Amniotic epithelial cell (primary cell): ENCODE measurements at places on chromosomes 3 and 15.

DNA sequence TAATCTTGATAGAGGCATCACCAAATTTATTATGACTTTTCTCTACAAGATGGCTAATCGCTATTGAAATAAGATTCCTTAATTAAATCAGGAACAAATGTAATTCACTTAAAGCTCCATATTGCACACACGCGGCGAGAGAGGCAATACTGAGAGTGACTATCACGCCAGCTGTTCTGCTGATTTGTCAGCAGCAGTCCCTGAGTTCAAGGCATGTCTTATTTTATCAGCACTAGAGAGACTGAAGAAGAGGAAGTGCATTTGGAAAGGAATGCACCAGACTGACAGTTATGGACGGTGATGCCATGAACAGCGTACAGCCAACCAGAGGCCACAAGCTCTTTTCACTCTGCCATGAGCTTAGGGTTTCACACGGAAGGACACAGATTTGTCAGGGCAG, 83.6 kb upstream of the SLCO3A1 start:
- no peak for DNase-seq

DNA sequence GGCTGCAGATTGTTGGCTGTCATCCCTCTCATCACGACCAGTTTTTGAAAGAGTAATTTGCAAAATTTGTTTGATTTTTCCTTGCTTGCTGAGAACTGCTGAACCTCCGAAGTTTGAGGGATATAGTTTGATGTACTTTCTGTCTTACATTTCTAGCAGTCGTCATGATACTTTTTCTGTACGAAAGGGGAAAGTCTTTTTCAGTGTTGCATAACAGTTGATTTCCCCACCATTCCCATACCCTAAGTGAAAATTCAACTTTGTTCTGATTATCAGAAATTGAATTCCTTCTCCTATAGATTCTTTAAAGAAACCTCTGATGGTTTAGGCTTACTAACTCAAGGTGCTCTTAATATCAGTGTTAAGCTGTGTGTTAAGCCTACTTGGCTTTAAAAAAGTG, 1.6 kb downstream of the PDE8A start:
- DNase-seq = no peak

DNA sequence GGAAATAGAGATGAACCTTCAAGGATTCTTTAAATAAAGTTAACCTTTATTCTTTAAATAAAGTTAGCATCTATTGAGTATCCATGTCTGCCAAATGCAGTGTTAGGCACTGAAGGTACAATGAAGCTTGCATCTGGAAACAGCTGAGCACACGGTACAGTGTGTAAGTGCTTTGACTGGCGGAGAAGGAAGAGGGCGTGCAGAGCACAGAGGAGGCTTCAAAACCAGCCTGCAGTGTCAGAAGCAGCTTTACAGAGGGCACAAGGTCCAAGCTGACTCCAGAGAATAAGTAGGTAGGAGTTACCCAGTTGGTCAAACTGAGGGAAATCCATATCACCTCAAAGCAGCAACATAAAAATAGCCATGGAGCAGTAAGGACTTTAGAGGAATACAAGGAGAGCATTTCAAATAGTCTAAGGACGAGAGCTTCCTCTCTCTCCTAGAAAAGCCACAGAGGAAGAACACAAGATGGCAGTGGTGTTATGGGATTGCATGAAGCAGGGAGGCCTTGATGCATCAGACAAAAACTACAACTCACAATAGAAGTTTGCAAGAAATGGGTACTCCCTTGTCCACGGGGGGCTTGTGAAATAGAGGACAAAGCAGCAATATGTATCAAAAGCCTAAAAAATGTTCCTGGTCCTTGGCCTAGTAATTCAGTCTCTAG, 60.3 kb upstream of the PPP2R3A start:
- no peak for DNase-seq

DNA sequence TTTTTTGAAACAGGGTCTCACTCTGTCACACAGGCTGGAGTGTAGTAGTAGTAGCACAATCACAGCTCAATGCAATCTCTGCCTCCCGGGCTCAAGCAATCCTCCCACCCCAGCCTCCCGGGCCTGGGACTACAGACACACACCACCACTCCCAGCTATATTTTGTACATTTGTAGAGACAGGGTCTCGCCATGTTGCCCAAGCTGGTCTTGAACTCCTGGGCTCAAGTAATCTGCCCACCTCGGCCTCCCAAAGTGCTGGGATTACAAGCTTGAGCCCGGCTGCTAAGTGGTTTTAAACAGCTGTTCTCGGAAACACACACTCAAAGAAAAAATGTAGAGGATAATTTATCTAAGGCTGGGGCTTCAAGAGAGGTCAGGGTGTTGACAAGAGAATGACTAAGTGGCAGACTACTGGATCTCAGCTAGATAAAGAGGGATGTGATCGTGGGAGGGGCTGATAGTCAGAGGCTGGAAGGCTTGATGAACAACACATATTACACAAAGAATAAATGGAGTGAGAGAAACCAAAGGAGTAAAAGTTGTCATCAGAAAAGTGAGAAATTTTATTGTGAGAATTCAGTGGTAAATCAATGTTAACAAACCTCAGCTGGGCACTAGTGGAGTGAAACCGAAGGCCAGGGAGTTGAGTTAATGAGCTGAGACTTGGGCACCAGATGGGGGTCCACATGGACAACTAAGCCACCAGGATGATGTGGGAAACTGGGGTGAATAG, 6.7 kb downstream of the CCR5AS start:
- peak; percentile 98 for DNase-seq

- no peak for DNase-seq
Measured at GRCh38 chr3:140761076-140761639, 83.3 kb downstream of the TRIM42 start.

GRCh38 chr3:36677331-36678007, 86.9 kb downstream of the DCLK3 start:
- peak; percentile 54 for DNase-seq

DNA sequence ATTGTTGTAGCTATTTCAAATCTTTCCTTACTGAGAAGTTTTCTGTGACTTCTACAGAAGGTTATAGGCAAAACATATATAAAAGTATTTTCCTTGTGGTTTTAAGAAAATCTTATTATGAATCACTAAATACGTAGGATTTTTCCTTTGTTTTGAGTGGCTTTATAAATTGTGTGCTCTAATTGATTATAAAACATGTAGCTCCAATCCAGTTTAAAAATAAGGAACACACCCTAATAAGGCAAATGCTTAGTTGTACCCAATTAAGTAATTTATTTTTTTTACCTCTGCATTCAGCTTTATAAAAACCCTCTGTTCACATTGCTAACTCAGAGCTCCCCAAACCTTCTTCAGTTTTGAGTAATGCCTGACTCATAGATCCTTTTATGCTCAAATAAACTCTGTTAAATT, 408.0 kb downstream of the NAALADL2 start:
- peak; percentile 23 for DNase-seq
